ENCODE measurements at places on chromosomes 5 and 9. TPM values are rescaled to one million over a fixed set of nuclear protein-coding genes. Genes with fewer than 3 reads are reported as not detected.

- H3K4me1 ChIP-seq = peaks cover 15% of the 10 kb centered on the region
- H3K36me3 ChIP-seq = no peaks in the 10 kb centered on the region
- DNase-seq = no peak
- H3K27me3 ChIP-seq = no peaks in the 10 kb centered on the region
These were observed 28.4 kb upstream of the LTC4S start for GRCh38 chr5:179765400-179765799.

The CCDC152 gene
- total RNA-seq = 1.3 TPM

DNA sequence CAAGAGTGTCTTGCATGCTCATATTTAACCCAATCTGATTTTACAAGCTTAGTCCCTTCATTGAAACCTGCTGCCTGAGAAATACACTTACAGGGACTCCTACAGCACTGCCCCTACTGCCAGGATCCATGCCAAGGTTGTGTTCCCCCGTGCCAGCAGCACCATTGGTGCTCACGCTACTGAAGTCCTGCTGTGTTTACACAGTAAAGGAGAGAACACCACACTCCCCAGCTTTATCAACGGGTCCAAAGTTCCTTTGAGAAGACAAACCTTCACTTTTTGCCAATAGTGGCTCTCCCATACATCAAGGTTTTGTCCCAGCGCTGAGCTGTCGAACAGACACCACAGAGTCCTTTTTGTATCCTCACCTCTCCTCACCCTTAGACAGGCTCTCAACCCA is 155.1 kb upstream of the WWC1 start:
- no peak overlapping the region for H3K4me3 ChIP-seq
- DNase-seq = no peak
- no peaks in the 10 kb centered on the region for H3K27me3 ChIP-seq
- H3K27ac ChIP-seq = no peak overlapping the region

GRCh38 chr9:98593354-98594253 is 115.1 kb downstream of the GABBR2 start:
- peaks cover 13% of the 10 kb centered on the region for H3K27me3 ChIP-seq
- DNase-seq = no peak
- no peak overlapping the region for H3K27ac ChIP-seq
- no peaks in the 10 kb centered on the region for H3K36me3 ChIP-seq

The ROR2 gene
- total RNA-seq = 10.2 TPM

The GABRA6 gene
- not detected for total RNA-seq

The GFI1B gene
- not detected for total RNA-seq

DNA sequence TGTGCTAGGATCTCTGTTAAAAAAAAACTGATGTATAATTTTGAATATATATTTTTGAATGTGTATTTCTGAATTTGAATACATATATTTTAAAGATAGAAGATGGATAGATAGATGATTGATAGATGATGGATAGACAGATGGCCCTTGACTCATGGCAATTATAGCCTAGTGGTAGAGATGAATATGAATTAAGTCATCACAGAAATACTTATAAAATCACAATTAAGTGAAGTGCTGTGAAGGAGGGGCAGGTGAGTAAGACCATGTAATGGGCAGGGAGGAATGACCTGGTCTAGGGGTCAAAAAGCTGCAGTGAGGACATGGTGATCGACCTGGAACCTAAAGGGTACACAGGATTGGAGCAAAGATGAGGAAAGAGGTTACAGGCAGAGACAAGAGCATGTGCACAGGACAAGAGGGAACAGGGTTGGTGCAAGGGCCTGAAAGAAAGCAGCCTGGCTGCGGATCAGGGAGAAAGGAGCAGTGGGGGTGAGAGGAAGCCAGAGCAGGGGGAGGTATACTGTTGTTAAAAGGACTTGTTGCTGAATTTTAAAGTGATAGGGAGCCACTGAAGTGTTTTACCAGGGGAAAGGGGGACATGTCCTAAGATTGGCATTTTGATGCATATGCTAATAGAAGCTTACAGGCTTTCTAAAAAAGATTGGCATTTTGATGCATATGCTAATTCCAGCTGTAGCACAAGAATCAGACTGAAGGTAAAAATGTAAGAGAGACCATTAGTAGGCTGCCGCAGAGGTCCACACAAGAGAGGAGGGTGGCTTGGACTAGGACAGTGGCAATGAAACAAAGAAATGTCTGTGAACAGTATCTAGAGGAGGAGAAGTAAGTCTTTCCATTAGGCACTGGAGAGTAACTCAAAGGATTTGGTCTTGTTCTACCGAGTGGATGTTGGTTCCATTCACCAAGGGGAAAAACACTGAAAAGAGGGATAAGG is 527.8 kb downstream of the AGTPBP1 start:
- H3K4me3 ChIP-seq = no peak overlapping the region
- DNase-seq = no peak
- H3K27ac ChIP-seq = no peak overlapping the region
- no peaks in the 10 kb centered on the region for H3K4me1 ChIP-seq
- H3K27me3 ChIP-seq = no peaks in the 10 kb centered on the region

DNA sequence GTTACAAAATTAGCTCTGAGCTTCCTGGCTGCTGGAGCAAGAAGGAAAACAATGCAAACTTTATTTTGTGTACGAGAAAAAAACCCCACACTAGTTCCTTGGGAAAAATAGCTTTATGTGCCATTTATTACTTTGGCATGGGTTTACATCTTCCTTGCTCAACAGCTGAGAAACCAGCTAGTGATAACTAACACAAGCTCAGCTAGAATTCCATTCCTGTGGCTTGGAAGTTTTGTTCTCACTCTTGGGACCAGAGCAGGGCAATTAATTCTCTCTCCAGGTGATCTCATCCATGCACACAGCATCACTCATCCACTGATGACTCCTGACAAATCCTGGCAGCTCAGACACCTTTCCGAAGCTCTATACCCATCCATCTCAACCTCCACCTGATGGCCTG is 104.1 kb downstream of the CRB2 start:
- no peaks in the 10 kb centered on the region for H3K36me3 ChIP-seq
- no peak overlapping the region for H3K27ac ChIP-seq
- no peaks in the 10 kb centered on the region for H3K4me1 ChIP-seq
- no peak overlapping the region for H3K4me3 ChIP-seq
- no peak for DNase-seq

The EIF4EBP3 gene
- total RNA-seq = 18.0 TPM

The CARD9 gene
- 7.6 TPM for total RNA-seq

All from breast epithelium (tissue), 4 donors.